ENCODE measurements at places on chromosomes 12 and 14. TPM values are rescaled to one million over a fixed set of nuclear protein-coding genes. Genes with fewer than 3 reads are reported as not detected.

IQSEC3 gene
- 0.15 TPM for polyA plus RNA-seq

IGF1 gene
- polyA plus RNA-seq, result not detected

LRRC9 gene
- polyA plus RNA-seq, result not detected

RHOF gene
- polyA plus RNA-seq, result 80.4 TPM

MDP1 gene
- polyA plus RNA-seq, result 32.7 TPM

KRT83 gene
- not detected for polyA plus RNA-seq

CPNE6 gene
- polyA plus RNA-seq, result not detected

GMPR2 gene
- 112 TPM for polyA plus RNA-seq

AGAP2 gene
- polyA plus RNA-seq, result 7.7 TPM

NINJ2 gene
- polyA plus RNA-seq, result 125 TPM

CNTN1 gene
- not detected for polyA plus RNA-seq

ESPL1 gene
- polyA plus RNA-seq, result 0.11 TPM

MGP gene
- polyA plus RNA-seq, result 0.64 TPM

MMP19 gene
- not detected for polyA plus RNA-seq

FOXM1 gene
- 0.44 TPM for polyA plus RNA-seq

SLC10A1 gene
- 0.21 TPM for polyA plus RNA-seq

ACRBP gene
- polyA plus RNA-seq, result 0.41 TPM

MUCL1 gene
- not detected for polyA plus RNA-seq

GLT8D2 gene
- polyA plus RNA-seq, result not detected

E2F7 gene
- polyA plus RNA-seq, result 0.13 TPM

PTPRR gene
- polyA plus RNA-seq, result not detected

ADCY4 gene
- 0.39 TPM for polyA plus RNA-seq

ANG gene
- 1.2 TPM for polyA plus RNA-seq

SLC6A12 gene
- not detected for polyA plus RNA-seq

C12orf42 gene
- polyA plus RNA-seq, result 3.8 TPM

ATG2B gene
- polyA plus RNA-seq, result 2.2 TPM

FAM186B gene
- not detected for polyA plus RNA-seq

NYNRIN gene
- not detected for polyA plus RNA-seq
